ENCODE measurements at places on chromosomes 1 and 21.

- DNase-seq = no peak
Measured at GRCh38 chr1:227434808-227435444, 116.6 kb upstream of the CDC42BPA start.

DNA sequence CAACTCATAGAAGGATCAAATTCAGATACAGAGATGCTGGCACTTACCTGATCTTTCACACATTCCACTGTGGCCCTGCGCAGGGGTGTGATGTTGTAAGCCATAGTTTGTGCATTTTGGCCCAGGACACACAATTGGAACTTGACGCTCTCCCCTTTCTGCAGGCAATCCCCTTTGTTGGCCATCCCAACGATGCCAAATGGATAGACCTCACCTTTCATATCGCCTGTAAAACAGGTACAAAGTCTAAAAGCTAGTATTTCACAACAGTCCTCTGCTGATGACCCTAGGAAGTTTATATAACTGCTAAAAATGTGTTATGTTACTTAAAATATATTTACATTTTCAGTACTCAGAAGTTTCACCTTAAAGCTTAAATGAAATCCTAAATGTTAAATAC lies 3.9 kb upstream of the NRAS start:
- no peak for DNase-seq

GRCh38 chr1:63975481-63975880 lies 201.7 kb downstream of the ROR1 start:
- no peak for DNase-seq

GRCh38 chr1:29436181-29436785 lies 200.0 kb downstream of the PTPRU start:
- no peak for DNase-seq

DNA sequence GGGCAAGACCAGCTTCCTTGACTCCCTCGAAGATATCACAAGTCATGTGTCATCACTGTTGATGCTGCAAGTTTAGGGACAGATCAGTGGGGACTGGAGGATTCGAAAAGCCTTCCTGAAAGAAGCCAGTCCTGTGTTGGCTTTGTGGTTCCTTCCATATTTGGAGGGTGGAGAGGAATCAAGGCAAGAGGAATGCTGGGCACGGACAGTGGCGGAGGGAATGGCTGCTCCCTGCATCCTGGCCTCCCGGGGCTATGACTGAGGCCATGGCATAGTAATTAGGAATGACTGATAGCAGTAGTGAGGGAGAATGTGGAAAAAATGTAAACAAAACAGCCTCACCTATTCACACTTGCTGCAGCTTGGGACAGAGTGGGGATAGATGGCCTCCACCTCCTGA lies 36.4 kb downstream of the VANGL1 start:
- DNase-seq = no peak

- DNase-seq = no peak
Measured at GRCh38 chr1:178020968-178021640, 51.2 kb upstream of the SEC16B start.

DNA sequence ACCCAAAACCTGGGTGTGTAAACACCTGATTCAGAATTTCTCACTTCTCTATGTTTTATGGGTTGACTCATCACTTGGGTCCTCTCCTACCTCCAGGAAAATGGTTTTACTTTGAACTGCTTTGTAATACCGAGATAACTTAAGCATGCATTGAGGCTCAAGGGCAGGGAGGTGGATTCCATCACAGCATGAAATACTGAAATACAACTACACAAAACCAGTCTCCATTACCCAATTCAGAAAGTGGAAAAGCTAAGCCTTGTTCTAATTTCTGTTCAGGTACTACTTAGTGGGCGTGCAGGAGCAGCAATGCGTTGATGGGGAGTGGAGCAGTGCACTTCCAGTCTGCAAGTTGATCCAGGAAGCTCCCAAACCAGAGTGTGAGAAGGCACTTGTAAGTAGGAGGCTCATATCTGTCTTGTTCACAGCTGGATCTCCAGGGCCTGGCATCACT lies 6.1 kb upstream of the C4BPA start:
- no peak for DNase-seq

GRCh38 chr1:240656531-240656930 lies 44.6 kb upstream of the GREM2 start:
- DNase-seq = no peak

DNA sequence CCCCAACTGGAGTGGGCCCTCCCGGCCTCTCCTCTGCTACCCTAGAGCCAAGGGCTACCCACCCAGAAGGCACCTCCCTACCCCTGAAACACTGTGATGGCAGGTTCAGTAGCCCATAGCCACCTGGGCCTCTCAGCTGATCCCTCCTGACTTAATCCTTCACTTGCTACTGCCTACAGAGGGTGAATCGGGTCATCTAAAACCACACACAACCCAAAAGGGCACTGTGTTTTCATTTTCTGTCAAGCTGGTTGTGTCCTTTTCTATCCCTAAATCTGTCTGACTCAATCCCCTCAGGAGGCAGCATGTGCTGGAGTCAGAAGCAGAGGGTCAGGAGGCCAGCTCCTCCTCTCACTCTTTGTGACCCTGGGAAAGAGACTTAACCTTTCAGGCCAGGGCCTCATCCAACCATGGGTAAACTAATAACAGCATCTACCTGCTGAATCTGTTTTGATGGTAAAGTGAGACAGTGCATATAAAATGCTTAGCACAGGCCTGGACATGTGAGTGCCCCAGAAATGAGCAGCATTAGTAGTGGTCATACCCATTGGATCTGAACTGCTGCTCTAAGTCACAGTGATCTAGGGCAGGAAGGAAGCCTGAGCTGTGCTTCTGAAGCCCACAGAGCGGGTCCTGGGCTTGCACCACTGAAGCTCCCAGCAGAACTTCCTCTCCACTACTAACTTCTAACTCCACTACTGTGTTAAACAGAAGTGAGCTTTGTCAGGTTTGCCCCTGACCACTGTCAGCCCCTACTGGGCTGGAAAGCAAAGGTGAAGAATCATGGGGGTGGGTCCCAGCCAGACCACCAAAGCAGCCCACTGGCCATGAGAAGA lies 11.0 kb downstream of the PMVK start:
- DNase-seq = no peak

- no peak for DNase-seq
Measured at GRCh38 chr1:121587777-121588176, 403.0 kb downstream of the SRGAP2C start.

- DNase-seq = no peak
Measured at GRCh38 chr1:175313672-175314225, 121.2 kb upstream of the KIAA0040 start.

DNA sequence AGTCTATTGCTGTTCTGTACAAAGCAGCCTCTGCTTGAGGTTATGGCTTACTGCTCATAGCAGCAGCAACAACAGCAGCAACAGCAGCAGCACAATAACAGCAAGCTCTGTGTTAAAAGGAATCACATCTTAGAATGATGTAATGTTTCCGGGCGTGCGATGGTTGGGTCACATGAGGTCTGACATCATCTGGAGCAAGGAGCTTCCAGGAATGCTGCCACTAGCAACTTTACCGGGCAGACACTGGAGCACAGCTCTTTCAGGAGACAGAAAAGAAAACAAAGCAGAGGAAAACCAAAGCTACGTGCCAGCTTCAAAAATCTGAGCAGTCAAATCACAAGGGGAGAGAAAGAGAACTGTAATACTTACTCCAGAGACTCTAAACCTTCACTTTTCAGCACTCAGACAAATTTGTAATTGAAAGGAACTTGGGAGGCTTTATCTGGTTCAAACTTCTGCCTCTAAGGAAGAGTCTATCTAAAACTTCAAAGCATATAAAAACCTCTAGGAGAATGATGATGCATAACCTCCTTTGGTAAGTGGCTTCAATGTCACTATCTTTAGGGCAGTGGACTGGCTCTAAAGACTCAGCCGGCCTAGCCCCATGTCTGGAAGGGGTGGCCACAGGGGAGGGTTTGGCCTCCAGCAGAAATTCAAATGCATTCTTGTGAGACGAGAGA lies 28.3 kb upstream of the RAB3GAP2 start:
- DNase-seq = peak; percentile 64

DNA sequence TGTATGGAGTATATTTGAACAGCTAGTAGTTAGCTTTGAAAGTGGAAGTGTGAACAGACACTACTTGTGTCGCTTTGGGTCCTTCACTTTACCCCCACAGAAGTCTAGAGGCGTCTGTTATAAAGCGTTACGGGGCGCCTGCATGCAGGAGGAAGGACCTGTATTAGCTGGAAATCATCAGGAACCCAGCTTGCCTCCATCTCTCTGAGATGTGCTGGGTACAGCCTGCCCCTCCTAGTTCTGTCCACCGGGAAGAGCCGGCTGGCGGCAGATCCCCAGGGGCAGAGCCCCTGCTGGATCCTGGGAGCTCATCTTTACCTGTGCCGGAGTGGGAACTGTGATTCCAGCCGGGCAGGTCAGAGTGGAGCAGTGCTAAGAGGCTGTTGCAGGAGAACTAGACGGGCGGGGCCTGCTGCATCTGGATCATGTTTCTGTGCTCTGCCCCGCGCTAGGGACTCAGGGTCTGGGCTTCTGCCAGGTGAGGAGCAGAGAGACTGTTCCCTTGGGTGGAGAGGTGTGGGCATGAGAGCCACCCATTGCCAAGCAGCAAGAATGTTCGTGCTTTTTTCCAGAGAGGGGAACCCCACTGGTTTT lies 22.3 kb upstream of the SPSB1 start:
- DNase-seq = no peak

GRCh38 chr1:212917858-212918257 lies 32.5 kb upstream of the VASH2 start:
- DNase-seq = no peak

DNA sequence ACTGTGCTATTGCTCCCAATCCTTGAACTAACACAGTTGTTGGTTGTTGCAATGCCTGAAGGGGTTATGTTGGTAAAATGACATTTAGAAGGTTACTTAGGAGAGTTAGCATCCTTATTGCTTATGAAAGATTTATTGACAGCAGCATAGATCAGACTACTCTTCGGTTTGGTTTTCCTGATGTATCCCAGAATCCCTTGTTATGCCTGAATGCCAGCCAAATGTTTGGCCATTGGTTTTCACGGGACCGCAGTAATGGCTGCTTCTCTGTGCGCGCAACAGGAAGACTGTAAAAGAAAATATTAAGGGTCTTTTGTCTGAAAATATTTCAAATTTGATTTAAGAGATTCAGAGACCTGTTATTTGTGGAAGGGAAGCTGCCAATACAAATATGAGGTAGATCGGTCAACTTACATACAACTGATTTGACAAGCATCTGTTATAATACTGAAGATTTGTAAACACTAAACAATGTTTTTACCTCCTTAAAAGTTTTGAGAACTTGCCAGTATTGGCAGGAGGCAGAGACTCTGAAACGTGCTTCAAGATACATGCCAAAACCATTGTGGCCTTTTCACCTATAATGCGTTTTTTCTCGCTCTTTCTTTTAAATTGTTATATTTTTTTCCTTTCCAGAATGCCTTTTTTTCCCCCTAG lies 8.3 kb downstream of the NFIA start:
- no peak for DNase-seq

GRCh38 chr1:66502086-66502485 lies 31.9 kb upstream of the SGIP1 start:
- DNase-seq = no peak

- DNase-seq = no peak
Measured at GRCh38 chr1:173224280-173224892, 17.3 kb upstream of the TNFSF4 start.

GRCh38 chr1:95437011-95437410 lies 203.0 kb downstream of the RWDD3 start:
- DNase-seq = no peak

- DNase-seq = peak; percentile 53
Measured at GRCh38 chr1:153790313-153790965, 15.2 kb downstream of the SLC27A3 start.

- DNase-seq = no peak
Measured at GRCh38 chr1:240284656-240285414, 193.2 kb downstream of the FMN2 start.

DNA sequence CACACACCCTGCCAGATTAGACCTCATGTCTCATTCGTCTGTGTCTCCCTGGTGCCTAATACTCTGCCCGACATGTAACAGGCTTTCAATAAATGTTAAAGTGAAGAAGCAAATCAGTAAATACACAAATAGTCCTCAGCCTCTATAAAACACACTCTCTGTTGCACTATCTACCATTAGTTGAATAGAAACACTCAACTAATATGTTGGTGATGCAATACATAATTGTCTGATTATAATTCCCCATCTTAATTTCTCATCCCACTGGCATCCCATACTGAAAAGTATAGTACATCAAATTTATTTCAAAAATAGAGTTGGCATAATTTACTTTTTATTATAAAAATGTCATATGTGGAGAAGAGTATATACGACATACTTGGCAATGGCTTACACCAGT lies 162.4 kb downstream of the PAPPA2 start:
- DNase-seq = no peak

- no peak for DNase-seq
Measured at GRCh38 chr21:33063375-33063883, 6.5 kb upstream of the OLIG1 start.

- no peak for DNase-seq
Measured at GRCh38 chr1:21280482-21280881, 9.8 kb downstream of the ECE1 start.

DNA sequence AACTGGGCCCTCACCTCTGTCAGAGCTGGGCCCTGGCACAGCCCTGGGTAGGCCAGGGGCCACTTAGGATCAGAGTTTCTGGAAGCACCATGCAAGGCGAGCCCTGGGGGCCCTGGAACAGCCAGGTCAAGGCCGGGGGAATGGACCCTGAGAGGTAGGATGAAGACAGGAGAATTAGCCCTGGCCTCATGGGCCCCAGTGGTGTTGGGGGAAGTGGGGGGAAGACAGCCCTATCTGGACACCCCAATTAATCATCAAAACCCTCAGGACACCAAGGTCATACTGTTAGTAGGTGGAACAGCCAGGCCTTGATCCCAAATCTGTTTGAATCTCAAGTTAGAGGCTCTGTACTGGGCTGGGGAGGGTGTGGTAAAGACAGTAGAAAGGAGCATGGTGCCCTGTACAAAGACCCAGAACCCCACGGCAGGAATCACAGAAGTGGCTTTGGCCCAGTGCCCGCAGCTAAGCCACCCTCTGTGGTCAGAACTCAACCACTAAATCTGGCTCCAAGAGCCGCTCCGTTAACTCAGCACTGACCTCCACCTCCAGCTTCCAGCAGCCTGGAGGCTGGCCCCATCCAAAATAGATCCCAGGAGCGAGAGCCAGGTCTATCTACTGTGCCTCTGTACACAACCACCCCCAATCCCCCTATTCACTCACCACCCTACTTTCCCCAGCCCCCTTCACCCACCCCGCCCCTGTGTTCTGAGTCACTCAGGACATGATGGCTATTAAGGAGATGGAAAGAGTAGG lies 14.0 kb upstream of the TRIM63 start:
- DNase-seq = no peak

DNA sequence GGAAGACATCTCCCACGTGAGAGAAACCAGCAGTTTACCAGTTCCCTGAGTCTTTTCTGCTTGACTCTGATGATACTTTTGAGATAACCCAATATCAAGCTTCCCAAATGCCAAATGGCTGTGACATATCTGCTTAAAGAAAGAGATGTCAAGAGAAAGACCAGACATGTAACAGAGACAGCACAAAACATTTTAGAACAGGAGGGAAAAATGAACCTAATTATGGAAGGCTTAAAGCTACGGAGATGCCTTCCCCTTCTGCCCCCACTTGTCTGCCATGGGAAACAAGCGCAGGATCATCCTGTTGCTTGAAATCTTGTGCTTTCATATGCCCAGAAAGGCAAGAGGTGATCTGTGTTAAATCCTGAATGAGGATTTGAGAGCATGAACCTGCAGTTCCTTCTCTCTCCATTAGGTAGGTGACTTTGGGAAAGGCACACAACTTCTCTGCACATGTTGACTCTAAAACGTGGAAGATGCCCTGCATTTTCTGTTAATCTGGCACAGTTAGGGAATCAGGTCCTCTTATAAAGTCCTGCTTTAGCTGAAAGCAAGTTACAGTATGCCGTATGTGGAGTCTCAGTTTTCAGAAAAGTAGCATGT lies 46.7 kb upstream of the MTR start:
- DNase-seq = no peak
